ENCODE measurements at places on chromosomes 11 and 22.

DNA sequence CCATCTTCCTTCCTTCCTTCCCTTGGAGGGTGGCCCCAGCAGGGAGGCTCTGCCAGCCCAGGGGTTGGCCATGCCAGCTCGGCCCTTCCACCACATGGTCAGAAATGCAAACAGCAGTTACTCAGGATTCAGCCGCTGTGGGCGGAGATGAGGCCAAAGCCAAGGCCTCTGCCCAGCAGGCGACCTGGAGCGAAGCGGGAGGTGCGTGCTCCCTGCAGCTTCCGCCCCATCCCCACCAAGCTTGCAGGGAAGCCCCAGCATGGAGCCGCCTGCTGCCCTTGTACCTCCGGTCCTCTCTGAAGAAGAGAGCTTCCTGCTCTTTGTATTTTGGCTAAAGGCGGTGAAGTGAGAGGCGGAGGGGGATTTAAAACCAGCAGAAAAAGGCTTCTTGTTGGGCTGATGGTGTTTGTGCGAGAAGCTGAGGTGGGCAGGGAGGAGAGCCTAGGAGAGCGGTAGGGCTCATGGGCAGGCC is 50.4 kb downstream of the ANO1 start:
- no peaks in the 10 kb centered on the region for H3K27me3 ChIP-seq
- no peaks in the 10 kb centered on the region for H3K36me3 ChIP-seq
- no peak overlapping the region for H3K4me3 ChIP-seq
- no peak for DNase-seq

- H3K4me3 ChIP-seq, result no peak overlapping the region
- H3K27ac ChIP-seq, result no peak overlapping the region
- peak; percentile 52 for DNase-seq
- peaks cover 83% of the 10 kb centered on the region for H3K4me1 ChIP-seq
These were observed 12.8 kb downstream of the ARRB1 start for GRCh38 chr11:75338516-75339208.

GRCh38 chr11:110121204-110121603 is 28.0 kb downstream of the ZC3H12C start:
- H3K27ac ChIP-seq, result peak overlapping the region; percentile 48
- H3K4me3 ChIP-seq, result no peak overlapping the region
- DNase-seq, result no peak
- no peaks in the 10 kb centered on the region for H3K36me3 ChIP-seq

DNA sequence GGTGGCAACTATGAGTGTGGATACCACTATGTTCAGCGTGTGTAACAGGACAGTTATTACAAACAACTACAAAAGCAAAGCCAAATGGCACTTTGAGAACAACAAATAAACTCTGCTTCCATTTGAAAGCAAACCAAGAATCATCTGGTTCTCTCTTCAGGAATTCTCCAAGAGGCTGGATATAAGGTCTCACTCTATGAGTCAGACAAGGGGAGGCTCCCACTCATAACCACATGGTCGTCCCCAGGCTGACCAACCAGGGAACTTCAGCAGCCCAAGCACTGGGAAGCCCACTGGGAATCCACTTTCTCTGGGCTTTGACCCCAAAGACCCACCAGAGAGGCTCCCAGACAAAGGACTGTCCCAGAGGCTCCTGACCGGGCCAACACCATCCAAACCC is 35.3 kb downstream of the DGCR2 start:
- DNase-seq, result no peak
- H3K4me3 ChIP-seq, result no peak overlapping the region
- H3K27me3 ChIP-seq, result no peaks in the 10 kb centered on the region
- peaks cover 7% of the 10 kb centered on the region for H3K36me3 ChIP-seq
- H3K4me1 ChIP-seq, result peaks cover 6% of the 10 kb centered on the region

- no peaks in the 10 kb centered on the region for H3K27me3 ChIP-seq
- no peak overlapping the region for H3K27ac ChIP-seq
- H3K4me3 ChIP-seq, result no peak overlapping the region
- no peak for DNase-seq
These were observed 41.4 kb upstream of the PCF11 start for GRCh38 chr11:83115551-83115950.

DNA sequence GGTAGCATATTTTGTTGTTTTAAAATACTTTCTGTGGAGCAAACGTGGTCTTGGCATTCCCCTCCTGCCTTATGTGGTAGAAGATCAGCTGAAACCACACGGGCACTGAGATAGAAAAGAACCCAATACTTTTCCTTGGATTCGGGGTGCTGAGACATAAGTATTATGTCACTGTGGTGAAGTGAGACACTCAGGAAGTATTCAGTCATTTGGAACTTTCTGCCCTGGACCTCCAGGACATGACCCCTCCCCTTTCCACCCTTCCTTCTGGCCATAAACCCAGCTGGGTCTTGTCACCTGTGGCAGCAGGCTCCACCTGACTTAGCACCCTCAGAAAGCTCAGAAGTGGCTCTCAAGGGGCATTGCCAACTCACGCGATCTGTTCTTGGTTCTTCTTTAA is 123.4 kb downstream of the SWAP70 start:
- H3K4me1 ChIP-seq, result peaks cover 15% of the 10 kb centered on the region
- peaks cover 36% of the 10 kb centered on the region for H3K36me3 ChIP-seq
- no peak for DNase-seq
- H3K4me3 ChIP-seq, result no peak overlapping the region
- H3K27me3 ChIP-seq, result no peaks in the 10 kb centered on the region

GRCh38 chr11:116808262-116809175 is 14.6 kb downstream of the APOA4 start:
- no peak for DNase-seq
- H3K36me3 ChIP-seq, result no peaks in the 10 kb centered on the region
- H3K4me3 ChIP-seq, result no peak overlapping the region
- H3K27ac ChIP-seq, result no peak overlapping the region

DNA sequence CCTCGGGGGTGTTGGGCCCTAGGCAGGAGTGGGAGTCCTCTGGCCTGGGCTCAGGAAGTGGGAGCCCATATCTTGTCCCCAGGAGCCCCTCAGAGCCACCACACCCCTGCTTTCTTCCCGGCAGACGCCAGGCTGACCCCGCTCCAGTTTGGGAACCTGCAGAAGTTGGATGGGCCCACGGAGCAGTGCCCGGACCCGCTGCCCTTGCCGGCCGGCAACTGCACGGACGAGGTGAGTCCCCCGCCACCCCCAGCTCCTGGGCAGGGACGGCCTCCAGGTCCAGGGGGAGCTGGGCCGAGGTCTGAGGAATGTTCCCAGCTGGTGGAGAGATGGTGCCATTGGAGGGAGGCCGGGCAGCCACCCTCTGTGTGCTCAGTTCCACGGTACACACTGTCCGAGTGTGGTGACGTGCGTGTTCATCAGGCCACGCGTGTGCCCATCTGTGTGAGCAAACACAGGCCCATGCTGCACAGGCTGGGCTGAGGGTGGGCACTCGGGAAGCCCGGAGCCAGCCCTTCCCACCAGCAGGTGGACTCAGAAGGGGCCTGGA is 4.8 kb downstream of the MUC5B start:
- no peak overlapping the region for H3K27ac ChIP-seq
- H3K27me3 ChIP-seq, result no peaks in the 10 kb centered on the region
- H3K4me3 ChIP-seq, result no peak overlapping the region
- peaks cover 2% of the 10 kb centered on the region for H3K4me1 ChIP-seq
- H3K36me3 ChIP-seq, result no peaks in the 10 kb centered on the region

- no peaks in the 10 kb centered on the region for H3K27me3 ChIP-seq
- H3K4me3 ChIP-seq, result no peak overlapping the region
- H3K27ac ChIP-seq, result no peak overlapping the region
These were observed 48.5 kb upstream of the HSPA8 start for GRCh38 chr11:123110397-123110796.

Measured in SK-N-SH (cell line).